NAMALWA (cell line): ENCODE measurements at places on chromosomes 5 and 9.
A peak's percentile ranks its signal among the peaks of the same experiment; 100 is the strongest.

GRCh38 chr9:103474156-103474555, 479.0 kb downstream of the CYLC2 start:
- DNase-seq, result no peak

- DNase-seq, result no peak
Observed at GRCh38 chr9:129334105-129334935, 156.3 kb upstream of the IER5L start.

- no peak for DNase-seq
Observed at GRCh38 chr5:5623397-5623796, 200.9 kb downstream of the ICE1 start.

DNA sequence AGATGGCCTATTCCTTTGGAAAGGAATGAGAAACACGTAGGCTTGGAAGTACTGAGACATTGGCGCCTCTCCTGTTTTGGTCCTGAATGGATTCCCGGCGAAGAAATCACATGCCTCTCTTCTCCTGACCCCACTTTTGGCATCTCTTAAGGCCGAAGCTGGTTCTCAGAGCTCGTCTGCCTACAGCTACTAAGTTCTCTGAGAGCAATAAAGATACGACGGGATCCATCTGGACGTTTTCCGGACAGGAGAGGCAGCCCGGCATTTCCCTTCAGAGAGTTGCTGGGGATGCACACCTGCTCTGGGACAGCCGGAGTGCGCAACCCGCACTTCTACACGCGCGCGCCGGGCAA, 336.8 kb upstream of the PUM3 start:
- no peak for DNase-seq

DNA sequence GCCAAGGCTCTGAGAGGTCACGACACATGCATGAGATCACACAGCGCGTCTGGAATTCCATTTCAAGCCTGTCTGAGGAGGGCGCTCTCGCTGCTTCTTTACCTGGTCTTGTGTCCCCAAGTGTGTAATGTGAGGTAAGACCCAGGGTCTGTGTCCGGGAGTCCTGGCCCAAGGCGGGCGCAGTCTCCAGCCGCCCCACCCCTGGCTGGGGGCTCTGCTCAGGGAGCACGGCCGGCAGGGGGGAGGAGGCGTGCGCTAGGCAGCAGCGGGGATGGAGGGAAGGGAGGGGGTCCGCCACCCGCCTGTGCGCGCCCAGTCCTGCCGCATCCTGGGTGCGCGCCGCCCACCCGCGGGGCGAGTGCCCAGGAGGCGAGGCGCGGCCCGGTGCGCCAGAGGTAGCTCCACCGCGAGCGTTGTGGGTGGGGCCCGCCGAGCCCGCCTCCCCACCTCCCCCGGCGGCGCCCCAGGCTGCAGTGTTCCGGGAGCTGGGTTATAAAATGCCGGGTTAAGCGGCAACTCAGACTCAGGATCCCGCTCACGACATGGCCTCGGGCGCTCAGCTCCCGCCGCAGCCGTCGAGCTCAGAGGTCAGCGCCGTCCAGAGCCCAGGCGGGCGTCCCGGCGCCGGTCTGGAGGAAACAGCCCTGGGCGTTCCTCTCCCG, at the start of gene CCNI2:
Gene CCNI2, plus strand, starts transcription at position 473 of the 662 bp plus-strand sequence. Its CDS starts 70 bp downstream, at position 543.
- no peak for DNase-seq

- DNase-seq, result no peak
Observed at GRCh38 chr5:84130006-84130580, 254.6 kb downstream of the EDIL3 start.

GRCh38 chr9:101912698-101913097, 174.3 kb upstream of the GRIN3A start:
- no peak for DNase-seq

GRCh38 chr9:98794802-98795201, 1.6 kb downstream of the ANKS6 start:
- no peak for DNase-seq

- DNase-seq, result peak; percentile 88
Observed at GRCh38 chr5:137072361-137073115, 426.6 kb downstream of the SPOCK1 start.

GRCh38 chr9:21121595-21122251, 19.9 kb downstream of the IFNW1 start:
- DNase-seq, result no peak

DNA sequence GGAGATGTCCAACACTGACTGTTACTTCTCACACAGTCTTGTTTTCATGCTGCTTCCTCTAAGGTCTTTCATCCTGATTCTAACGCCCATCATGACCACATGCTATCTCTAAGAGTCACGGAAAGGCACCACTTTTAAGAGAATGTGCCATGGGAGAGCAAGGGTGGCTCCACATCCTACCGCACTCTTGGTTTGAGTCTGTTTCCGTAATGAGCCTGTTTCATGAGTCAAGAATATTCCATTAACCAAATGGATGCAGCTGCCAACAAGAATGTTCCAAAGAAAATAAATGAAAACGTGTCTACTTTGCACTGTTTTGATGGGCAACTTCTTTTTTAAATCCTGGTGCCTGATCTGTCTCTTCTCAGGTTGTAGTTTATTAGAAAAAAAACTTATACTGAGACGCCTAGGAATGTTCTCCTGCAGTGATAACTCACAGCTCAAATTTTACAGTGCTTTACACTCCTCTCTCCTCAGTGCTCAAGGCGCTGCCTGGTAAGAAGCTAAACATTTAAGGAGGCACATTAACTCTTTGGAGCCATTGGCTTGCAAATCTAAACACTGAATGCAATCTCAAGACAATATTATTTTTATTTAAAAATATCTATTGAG, 124.3 kb downstream of the FGF1 start:
- DNase-seq, result no peak

DNA sequence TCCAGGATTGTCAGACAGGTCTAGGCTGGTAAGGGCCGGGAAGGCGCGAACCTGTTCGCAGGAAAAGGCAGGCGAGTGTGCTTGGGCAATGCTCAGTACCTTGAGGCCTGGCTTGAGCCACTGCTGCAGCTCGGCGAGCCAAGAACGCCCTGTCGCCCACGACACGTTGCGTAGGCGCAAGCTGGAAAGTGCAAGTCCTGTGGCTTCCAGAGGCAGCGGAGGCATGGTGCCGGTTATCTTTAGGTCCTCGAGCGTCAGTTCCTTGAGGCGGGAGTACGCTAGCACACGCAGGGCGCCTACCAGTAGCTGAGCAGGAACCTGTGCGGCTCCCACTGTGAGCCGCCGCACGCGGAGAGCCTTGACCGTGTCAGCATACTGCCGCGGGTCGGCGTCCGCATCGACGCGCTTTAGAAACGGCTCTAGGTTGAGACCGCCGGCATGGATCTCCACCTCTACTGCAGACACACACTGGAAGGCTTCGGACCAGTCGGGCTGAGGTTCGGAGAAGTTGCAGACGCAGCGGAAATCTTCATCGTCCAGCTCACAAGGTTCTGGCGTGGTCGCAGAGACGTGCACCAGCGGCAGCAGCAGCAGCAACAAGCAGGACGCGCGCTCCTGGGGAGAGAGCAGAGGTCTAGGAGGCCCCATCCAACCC, 482 bp downstream of the CD14 start:
- no peak for DNase-seq

DNA sequence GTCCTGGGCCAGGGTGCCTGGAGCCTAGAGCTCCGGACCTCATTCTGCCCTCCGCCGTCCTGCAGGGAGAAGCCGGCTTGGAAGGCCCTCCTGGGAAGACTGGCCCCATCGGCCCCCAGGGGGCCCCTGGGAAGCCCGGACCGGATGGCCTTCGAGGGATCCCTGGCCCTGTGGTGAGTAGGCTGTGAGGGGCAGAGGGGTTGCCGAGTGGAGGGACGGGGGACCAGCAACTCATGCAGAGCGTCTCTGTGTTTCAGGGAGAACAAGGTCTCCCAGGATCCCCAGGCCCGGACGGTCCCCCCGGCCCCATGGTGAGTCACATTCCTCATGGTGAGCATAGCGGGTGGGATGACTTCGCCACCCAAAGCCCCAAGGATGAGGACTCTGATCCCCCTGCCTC, 62.0 kb upstream of the FCN2 start:
- DNase-seq, result no peak

- no peak for DNase-seq
Observed at GRCh38 chr9:135308821-135309762, 170.5 kb upstream of the PPP1R26 start.

- no peak for DNase-seq
Observed at GRCh38 chr5:83418356-83419321, 52.9 kb upstream of the VCAN start.

GRCh38 chr5:171927345-171927941, 79.0 kb downstream of the FBXW11 start:
- peak; percentile 46 for DNase-seq

GRCh38 chr9:135703726-135704125, 1.7 kb downstream of the KCNT1 start:
- no peak for DNase-seq

- DNase-seq, result peak; percentile 68
Observed at GRCh38 chr5:134555890-134556311, 30.4 kb downstream of the JADE2 start.

DNA sequence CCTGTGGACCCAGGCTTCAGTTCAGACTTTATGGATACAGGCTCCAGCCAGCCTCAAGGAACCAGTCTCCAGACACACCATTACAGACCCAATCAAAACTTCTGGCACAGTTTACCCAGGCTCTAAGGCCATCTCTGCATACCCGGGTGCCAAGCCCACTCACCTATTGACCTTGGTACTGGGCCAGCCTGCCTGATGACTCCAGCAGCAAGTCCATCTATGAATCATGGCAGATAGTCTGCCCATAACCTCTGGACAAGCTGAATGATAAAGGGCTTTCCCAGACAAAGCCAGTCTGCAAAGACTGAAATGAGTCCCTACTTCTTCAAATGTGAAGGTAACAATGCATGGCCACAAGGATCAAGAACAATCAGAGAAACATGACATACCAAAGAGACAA, 1327.1 kb upstream of the C9orf72 start:
- no peak for DNase-seq

DNA sequence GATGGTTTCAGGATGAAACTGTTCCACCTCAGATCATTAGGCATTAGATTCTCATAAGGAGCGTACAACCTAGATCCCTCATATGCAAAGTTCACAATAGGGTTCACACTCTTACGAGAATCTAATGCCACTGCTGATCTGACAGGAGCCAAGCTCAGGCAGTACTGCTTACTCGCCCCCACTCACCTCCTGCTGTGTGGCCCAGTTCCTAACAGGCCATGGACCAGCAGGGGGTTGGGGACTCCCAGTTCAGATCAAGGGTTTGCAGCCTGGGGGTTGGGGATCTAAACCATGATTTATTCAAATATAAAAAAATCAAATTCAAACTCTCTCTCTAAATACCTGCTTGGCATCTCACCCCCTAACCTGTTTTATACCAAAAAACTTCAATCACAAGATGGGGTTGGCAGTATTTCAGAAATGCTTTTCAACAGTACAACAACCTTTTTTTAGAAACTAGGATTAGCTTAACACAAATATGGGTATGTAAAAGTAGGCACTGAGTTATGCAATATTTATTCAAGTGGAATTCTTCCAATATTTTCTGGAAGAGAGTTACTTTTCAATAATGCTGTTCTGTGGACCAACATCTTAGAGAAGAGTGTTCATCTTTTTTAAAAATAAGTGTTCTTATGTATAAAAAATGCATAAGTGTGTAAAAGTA, 30.1 kb upstream of the SLC12A2 start:
- DNase-seq, result no peak

DNA sequence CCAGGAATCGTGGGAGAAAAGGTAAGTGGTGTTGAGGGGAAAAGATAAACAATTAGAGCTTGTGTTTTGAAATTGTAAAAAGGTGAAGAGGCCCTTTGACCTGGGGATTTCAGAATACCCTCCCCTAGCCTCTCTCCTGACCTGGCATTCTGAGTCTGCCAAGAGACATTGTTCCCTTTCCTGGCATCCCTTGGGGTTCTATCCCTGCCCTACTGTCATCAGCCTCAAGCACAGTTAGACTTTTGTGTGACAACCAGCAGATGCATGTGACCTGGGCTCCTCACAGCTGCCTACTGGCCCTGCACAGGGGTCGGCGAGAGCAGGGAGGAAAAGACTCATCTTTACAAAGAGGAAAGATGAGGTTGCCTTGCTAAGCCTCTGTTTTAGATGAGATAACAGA, 72.2 kb upstream of the ORM1 start:
- DNase-seq, result no peak

GRCh38 chr9:132597073-132597775, 14.8 kb downstream of the BARHL1 start:
- DNase-seq, result no peak

GRCh38 chr5:157460921-157461792, 1.1 kb downstream of the NIPAL4 start:
- no peak for DNase-seq

GRCh38 chr9:216866-217265, 2.2 kb downstream of the DOCK8 start:
- no peak for DNase-seq

DNA sequence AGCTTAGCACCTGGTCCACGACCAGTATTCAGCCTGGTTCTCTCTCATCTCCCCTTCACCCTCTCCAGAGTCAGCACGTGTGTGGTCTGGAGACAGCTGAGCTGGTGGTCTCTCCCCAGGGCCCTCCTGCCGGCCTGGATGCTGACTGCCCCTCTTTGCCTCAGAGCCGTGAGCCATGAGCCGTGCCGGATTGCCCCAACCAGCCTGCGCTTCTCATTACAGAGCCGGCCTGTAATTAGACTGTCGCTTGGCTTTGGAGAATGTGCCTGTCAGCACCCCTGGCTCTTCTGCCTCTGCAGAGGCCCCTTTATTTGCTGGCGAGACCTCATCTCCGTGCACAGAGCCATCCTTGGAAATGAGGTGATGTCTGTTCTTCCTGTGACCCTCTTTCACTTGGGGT, 118.7 kb upstream of the BOD1 start:
- DNase-seq, result peak; percentile 75

- DNase-seq, result no peak
Observed at GRCh38 chr5:181205761-181206649, 1.0 kb upstream of the TRIM7 start.

DNA sequence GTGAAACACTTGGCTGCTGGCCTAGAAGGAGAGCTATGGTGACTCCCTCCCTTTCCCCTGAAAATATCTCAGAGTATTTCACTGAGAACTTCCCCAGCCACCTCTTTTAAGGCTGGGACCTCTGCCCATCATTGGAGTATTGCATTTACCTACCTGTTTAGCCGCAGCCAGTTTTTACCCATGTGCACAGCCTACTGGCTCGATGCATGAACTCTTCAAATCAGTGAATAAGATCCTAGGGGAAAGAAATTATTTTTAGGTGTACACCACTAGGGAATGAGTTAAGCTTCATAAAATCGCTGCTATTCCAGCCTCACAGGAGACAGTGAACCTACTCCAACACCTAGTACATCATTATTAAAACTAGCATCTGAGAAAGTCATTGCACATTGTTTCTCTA, 16.8 kb upstream of the FAM174A start:
- no peak for DNase-seq

GRCh38 chr5:62284946-62285891, 20.8 kb upstream of the KIF2A start:
- no peak for DNase-seq
